ENCODE measurements at places on chromosomes 6 and 20.

- no peak for DNase-seq
Observed at GRCh38 chr20:8670893-8671215, 398.0 kb upstream of the PLCB4 start.

- no peak for DNase-seq
Observed at GRCh38 chr6:37971711-37972390, 152.3 kb downstream of the ZFAND3 start.

GRCh38 chr6:95599706-95600105 is 22.4 kb downstream of the MANEA start:
- DNase-seq: no peak

GRCh38 chr20:47951521-47951971 is 166.3 kb upstream of the SULF2 start:
- DNase-seq: no peak

DNA sequence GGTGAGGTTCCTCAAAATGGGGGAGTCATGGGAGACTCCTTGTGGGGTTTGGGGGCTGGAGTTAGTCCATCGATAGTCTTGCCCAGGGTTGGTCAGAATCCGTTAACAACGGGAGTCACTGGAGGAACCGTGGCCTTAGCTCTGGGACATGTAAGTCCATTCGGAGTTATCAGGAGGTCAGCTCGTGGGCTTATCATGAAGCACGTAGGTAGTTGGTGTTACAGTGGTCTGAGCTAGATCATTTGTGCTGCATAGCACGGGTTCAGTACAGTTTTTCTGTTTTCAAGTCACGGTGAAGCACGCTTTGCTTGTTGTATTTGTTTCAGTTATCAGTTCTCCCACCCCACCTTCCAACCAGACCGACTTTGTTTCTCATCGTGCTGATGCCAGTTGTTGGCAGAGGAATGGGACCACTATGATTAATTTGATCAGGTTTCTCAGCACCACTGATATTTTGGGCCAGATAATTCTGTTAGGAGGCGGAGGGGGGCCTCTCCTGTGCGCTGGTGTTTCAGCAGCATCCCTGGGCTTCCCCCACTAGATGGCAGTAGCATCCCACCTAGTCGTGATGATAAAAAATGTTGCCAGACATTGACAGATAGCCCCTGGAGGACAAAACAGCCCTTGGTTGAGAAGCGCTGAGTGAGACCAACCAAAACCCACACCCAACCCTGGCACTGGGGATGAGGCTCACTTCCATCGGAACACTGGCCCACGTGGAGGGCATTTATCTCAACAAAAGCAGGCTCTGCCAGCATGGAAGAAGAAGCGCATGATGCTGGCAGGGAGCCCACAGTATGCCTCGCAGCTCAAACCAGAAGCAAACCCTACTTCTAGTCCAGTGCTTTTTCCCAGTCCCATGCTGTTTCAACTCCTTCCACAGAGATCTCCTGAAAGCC is 2.2 kb upstream of the APMAP start:
- DNase-seq: peak; percentile 70

GRCh38 chr6:45710304-45710821 is 305.3 kb downstream of the CLIC5 start:
- DNase-seq: peak; percentile 82

- no peak for DNase-seq
Observed at GRCh38 chr6:122484760-122485159, 13.2 kb upstream of the SERINC1 start.

GRCh38 chr20:23419995-23420901 is 1.0 kb downstream of the NAPB start:
- DNase-seq: peak; percentile 45

GRCh38 chr6:3651698-3652229 is 99.7 kb downstream of the PXDC1 start:
- no peak for DNase-seq

- DNase-seq: no peak
Observed at GRCh38 chr6:5905431-5906339, 101.0 kb downstream of the NRN1 start.

DNA sequence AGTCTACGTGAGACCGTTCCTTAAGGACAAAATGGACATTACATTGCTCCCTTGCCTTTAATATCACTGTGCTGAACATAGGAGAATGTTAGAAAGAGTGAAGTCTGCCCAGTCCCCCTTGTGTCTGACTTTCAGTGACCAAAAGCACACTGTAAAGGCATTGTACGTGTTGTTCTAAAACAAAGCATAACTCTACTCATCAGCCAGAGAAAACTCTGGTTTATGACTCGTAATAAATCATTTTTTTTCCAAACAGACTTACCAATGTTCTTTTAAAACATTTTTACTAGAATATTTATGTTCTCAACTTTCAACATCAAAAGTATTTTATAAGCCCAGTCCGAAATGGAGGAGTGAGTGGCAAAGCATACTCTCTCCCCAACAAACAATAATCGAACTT is 262.5 kb downstream of the GJA1 start:
- no peak for DNase-seq

- DNase-seq: no peak
Observed at GRCh38 chr20:59001449-59002171, 5.4 kb downstream of the CTSZ start.

DNA sequence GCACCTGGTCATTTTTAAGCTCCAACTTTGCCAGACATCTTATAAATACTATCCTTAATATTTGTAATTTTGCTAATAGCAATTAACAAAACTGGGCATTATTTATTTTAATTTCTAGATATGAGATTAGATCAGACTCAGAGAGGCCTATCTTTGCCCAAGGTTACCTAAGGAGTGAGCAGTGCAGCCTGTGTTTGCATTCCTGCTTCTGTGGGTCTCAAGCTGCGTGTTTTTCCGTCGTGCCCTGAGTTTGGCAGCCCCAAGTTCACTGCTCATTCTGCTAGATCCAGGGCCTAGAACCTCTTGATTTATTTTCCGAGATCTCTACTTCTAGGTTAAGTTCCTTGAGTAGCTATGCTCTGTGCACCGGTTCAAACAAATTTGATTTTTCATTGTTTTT is 11.0 kb upstream of the ADGRG6 start:
- DNase-seq: no peak

GRCh38 chr6:137136065-137136464 is 37.4 kb downstream of the IL22RA2 start:
- DNase-seq: no peak

DNA sequence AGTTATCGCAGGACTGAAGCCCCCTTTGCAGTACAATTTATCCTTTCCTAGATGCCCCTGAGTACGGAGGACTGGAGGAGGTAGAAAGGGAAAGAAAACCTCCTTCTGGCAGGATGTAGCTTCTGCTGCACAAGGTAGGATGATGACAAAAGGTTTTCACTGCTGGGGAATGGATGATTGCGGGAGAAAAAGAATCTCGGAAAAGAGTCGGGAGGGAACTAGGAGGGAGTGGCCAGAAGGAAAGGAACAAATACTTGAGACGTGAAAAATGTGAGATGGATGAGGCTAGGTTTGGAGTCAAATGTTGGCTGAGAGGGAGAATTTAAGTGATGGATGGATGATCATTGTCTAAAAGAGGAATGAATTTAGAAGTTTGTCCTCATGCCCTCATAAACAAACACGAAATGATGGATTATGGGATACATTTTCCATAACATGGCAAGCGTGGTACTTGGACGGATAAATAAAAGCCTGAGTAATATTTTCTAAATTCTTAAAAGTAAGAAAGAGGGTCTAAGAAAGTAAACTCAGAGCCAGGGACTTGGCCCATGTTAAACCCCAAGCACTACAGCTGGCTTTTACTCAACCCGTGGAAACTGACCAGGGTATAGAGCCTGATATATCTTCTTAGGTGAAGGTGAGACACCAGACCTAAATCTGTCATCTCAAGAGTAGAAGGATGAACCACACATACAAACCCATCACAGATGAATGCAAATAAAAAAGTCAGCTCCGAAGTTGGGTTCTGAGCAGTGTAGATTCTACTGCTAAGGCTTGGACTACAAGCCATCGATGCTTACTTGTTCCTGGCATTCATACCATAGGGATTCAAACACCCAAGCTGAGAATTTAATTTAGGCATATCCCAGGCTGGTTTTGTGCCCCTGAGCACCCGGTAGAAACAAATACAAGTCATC is 72.4 kb downstream of the HFE start:
- DNase-seq: no peak

GRCh38 chr6:15378866-15379265 is 133.0 kb downstream of the JARID2 start:
- no peak for DNase-seq

- peak; percentile 91 for DNase-seq
Observed at GRCh38 chr6:3848925-3849605, at the start of gene FAM50B. Gene FAM50B, plus strand, starts transcription at chr6:3849373. Its CDS starts 439 bp downstream, at chr6:3849812.

GRCh38 chr6:132070356-132070755 is 119.2 kb upstream of the CCN2 start:
- no peak for DNase-seq

GRCh38 chr20:59144179-59144830 is 19.3 kb upstream of the ZNF831 start:
- DNase-seq: peak; percentile 48

GRCh38 chr6:75666592-75666991 is 64.9 kb downstream of the SENP6 start:
- no peak for DNase-seq

- no peak for DNase-seq
Observed at GRCh38 chr6:41201764-41202173, 820 bp upstream of the TREML2 start.

DNA sequence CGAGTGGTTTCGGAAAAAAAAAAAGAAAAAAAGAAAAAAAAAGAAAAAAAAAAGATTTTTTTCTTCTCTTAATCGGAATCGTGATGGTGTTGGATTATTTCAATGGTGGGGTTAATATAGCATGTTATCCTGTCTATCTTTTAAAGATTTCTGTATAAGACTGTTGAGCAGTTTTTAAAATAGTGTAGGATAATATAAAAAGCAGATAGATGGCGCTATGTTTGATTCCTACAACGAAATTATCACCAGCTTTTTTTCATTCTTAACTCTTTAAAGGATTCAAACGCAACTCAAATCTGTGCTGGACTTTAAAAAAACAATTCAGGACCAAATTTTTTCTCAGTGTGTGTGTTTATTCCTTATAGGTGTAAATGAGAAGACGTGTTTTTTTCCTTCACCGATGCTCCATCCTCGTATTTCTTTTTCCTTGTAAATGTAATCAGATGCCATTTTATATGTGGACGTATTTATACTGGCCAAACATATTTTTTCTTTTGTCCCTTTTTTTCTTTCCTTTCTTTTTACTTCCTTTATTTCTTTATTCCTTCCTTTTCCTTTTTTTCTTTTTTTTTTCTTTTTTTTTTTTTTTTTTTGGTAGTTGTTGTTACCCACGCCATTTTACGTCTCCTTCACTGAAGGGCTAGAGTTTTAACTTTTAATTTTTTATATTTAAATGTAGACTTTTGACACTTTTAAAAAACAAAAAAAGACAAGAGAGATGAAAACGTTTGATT is 3.6 kb downstream of the SOX4 start:
- DNase-seq: no peak

DNA sequence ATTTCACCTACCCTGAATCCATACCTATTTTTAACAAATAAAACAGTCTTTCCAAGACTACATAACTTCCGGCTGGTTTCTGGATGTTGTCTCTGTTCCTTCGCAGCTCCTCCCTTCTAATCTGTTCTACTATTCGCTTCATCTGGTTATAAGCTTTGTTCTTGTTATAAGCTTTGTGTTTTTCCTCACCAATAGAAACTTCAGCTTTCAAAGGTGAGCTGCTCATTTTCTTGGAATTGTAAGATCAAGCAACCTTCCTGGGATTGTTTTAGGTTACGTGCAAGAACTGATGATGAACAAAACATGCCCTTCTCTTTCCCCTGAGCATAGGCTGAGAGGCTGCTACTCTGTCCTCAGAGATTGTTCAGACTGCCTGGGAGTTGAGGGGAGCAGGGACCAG is 2.1 kb downstream of the GFOD1 start:
- no peak for DNase-seq

- DNase-seq: no peak
Observed at GRCh38 chr6:104813552-104813951, 46.2 kb downstream of the HACE1 start.

DNA sequence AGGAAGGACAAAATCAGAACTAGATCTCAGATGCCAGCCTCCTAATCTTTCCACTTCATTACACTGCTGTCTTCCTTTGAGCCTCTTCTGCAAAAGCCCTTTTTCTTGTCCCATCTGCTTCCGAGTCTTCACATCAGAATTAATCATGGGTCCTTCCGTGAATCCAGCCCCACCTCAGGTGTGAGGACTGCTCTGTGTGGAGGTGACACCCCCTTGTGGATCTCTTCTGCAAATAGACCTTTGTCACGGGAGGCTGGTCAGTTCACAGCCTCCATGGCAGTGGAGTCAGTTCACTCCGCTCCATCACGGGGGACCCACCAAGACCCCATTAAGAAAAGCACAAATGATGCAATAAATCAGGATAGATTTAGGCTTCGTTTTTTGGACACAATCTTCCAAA is 171.1 kb downstream of the ADAT2 start:
- no peak for DNase-seq

DNA sequence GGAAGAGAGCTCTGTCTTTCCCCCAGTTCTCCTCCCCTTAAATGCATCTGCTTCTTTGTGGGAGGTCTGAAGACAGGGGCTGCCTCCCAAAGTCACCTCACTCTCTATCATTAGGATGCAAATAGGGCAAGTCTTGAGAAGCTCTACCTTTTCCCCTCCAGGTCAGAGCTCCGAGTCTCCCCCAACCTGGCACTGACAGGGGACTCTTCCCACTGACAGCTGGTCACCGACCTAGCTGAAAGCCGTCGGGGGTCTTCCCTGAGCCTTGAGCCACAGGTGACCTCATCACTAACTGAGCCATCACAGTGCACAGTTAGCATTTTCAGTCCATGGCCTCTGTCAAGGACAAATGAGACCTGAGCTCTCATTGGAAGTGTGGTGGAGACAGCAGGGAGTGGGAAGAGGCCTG is 386.7 kb downstream of the HACE1 start:
- no peak for DNase-seq

DNA sequence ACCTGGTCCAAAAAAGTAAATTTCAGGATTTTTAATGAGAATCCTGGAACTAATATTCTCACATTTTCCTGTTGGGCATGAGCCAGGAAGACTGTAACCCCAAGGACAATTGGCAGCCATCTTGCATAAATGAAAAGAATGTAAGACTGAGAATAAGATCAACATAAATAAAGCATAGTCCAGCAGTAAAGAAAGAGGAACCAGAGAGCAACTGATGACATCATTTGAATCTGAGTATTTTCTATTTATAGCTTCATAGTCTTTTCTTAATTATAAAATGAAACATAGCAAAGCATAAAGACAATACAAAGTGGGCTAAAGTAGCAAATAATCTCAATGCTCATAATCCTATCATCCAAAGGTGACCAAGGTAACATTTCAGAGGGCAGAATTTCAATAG is 26.6 kb upstream of the FBXL4 start:
- DNase-seq: no peak

DNA sequence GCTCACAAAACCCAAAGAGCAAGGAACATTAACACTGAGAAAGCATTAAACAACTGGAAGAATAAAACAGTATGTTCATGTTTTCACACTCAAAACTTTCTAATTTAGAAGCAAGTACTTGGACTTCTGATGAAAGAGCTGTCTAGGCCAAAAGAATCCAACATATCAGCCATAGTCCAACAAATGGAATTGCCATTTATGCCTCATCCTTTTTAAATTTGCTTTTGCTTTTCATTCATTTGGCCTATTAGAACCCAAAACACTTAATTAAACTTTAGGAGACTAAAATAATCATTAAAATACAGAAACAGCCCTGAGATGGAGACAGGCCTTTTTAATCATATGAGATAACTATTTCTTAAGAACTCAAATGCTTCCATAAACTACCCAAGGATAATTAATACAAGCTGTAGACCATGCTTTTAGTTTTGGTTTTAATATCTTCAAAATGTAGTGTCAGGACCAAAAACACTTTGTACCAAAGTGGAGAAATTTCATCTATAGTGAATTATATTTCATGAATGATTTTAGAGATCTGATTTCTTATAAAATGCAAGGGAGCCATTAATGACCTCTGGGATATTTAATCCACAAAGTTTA is 166.5 kb downstream of the KIF6 start:
- no peak for DNase-seq

All from activated T-helper 9 cell treated with anti-CD3 and anti-CD28 coated beads, Interleukin-2, amount 50 U/mL, for 16 hours (primary cell).